AG10803 (cell line): ENCODE measurements at places on chromosomes 4 and X.

- DNase-seq: no peak
Observed at GRCh38 chr4:57443787-57444186, 333.6 kb upstream of the IGFBP7 start.

- no peak for DNase-seq
Observed at GRCh38 chr4:85024671-85025070, 58.2 kb upstream of the WDFY3 start.

GRCh38 chr4:121738780-121739535, 26.0 kb downstream of the SMIM43 start:
- DNase-seq: peak; percentile 84

DNA sequence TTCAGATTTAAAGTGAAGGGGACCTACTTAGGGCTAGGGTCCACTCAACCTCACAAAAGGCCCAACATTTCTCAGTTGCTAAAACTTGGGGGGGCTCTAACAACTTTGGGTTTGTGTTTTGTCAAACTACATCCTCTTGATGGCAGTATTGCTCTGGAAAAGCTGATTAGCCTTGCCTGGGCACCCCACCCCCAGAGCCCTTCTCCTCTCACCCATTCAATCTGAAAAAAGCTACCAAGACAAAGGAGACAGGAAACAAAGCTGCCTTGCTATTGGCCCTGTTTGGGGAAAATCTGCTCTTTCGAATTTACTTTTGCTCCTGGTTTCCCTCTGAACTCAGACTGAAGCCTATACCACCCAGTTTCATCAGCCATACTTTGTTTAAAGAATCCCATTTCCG, 195.2 kb upstream of the STK26 start:
- DNase-seq: no peak

DNA sequence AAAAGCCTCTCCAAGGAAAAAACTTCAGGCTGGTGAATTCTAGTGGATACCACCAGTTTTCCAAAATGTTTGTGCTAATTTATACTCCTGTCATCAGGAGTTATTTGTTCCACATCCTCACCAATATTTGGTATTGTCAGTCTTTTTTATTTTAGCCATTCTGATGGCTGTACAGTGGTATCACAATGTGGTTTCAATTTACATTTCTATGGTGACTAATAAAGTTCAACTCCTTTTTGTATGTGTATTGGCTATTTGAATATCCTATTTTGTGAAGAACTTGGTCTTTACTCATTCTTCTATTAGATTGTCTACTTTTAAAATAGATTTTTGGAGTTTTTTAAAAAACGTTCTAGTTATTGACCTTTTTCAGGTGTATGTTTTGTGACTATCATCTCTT, 33.0 kb upstream of the FRAS1 start:
- peak; percentile 15 for DNase-seq

GRCh38 chrX:136057567-136057966, 72.3 kb downstream of the SLC9A6 start:
- no peak for DNase-seq

DNA sequence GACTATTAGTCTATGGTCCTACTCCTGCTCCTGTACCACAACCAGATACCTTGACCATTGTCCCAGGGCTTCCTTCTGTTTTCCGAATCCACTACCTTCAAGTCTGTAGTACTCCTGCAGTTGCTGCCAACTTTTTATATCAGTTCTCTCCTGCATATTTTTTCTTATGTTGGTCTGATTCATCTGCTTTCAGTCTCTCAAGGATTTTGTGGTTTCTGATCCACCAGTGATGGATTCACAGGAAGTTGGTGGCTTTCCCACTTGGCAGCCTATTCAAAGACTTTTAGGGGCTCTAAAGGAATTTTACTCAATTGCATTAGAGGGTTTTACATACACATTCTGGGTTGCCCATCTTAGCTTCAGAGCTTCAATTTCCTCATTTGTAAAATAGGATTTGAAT, 23.6 kb downstream of the KIF4A start:
- DNase-seq: peak; percentile 50

DNA sequence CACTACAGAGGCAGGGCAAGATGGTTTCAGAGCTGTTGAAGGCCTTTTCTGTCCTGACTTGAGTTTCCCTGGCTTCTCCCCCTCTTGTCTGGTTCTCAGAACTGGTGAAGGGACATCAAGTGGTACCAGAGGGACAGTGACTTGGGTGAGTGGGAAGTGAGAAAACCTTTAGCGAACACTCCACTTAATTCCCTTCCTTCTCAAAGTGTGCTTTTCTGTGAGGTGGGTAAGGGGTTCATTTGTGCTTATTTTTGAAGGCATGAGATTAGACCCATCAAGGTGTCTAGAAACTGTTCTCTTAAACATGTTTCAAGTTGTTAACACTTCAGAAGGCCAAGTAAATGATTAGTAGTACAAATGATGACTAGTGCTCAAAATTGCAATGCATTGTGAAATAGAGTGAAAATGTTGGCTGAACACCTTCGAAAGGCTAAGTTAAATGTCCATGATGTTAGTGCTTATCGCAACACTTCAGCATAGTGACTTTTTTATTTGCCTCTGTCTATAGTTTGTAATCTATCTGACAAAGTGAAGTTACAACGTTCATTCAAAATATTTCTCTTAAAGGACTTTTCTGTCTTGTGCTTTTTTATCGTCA, 2.8 kb downstream of the AREG start:
- DNase-seq: no peak

- no peak for DNase-seq
Observed at GRCh38 chrX:145856181-145856580, 38.6 kb downstream of the SLITRK2 start.

DNA sequence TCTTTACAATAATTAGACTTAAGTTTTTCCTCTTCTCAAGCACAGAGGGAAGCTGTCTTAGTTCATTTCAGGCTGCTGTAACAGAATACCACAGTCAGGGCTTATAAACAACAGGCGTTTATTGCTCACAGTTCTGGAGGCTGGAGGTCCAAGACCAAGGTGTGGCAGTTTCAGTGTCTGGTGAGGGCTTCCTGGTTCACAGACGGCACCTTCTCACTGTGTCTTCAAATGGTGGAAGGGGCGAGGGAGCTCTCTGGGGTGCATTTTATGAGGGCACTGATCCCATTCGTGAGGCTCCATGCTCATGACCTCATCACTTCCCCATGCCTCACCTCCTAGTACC, 115.7 kb upstream of the MXRA5 start:
- peak; percentile 19 for DNase-seq

GRCh38 chrX:267771-268261, 13.4 kb upstream of the PLCXD1 start:
- no peak for DNase-seq

DNA sequence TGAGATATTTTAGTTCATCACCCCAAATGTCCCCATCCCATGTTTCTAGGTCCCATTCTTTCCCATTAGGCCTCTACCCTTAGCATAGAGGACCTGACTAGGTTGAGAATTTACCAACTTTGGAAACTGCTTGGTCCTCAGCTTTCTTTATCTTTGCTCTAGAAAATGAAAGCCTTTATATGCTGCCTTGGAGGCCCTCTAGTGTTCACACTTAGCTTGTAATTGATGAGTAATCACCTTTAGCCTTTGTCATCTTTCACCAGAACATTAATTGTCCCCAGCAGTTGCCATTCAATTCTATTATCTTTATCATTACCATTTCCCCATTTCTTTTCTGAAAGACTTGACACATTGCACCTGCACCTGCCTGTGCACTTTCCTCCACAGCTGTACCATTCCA, 589.2 kb upstream of the NR3C2 start:
- peak; percentile 8 for DNase-seq

- DNase-seq: no peak
Observed at GRCh38 chrX:131791608-131792355, 231.3 kb upstream of the STK26 start.

- DNase-seq: no peak
Observed at GRCh38 chrX:36963852-36964251, 44.3 kb upstream of the FAM47C start.

DNA sequence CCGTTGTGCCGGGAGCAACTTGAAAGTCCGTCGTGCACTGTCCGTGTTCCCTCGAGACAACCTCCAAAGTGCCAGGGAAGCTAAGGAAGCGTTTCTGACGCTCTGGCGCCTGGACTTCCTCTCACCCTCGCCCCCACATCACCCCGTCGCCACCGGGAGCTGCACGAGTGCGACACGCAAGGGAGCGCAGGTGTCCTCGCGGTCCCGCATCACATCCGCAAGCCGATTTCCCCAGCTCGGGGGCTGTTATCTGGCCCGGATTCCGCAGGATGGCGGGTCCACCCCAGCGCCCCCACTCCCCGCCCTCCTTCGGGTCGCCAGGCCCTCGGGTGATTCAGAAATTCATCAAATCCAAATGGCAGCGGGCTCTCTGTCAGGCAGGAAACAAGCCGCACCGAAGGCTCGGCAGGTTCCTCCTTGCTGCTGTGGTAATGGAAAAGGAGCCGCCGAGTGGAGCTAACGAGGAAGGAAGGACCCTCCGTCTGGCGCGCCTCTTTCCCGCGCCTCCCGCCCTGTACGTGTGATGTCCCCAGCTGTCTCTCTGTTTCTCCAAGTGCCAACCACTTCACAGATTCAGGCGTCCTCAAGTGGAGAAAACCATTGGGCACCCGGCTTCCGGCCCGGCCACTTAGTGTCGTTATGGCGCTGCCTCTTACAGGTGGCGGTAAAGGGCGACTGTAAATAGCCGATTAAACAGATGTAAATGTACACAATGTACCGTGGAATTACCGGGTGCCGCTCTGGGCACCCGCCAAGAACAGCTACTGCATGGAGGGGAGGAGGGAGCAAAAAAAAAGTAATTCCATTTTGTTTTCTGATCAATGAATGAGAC, 921 bp upstream of the SETD7 start:
- DNase-seq: no peak

DNA sequence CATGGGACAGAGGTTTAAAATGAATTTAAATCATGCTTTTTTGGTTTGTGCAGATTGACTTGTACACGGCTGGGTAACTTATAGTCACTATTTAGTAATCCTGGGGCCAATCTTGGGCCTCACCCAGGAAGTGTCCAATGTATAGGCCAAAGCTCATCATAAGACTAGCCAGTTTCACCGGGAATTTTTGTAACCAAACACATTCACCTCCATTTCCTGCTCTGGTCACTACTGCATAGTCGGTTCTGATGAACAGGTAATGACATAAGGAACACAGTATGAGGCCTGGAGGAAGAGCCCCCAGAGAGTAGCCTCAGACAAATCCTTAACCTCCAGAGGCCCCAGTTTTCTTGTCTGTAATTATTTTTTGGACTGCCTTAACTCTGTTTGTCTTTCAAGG, 81.9 kb downstream of the HPRT1 start:
- DNase-seq: peak; percentile 25

DNA sequence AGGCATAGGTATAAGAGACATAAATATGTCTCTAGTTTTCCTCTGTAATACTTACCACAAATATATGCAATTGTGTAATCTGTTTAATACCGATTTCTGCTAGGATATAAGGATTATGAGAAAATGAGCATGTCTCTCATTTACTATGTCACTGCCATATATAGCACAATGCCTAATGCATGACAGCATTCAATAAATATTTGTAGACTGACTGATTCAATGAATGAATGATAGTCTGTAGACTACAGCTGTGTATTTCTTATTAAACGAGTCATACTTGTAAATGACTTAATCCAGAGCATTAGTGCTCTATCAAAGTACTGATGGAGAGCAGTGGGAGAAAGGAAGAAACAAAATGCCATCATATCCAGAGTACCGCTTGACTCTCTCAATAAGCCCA, 175.6 kb downstream of the PPP3CA start:
- DNase-seq: no peak

DNA sequence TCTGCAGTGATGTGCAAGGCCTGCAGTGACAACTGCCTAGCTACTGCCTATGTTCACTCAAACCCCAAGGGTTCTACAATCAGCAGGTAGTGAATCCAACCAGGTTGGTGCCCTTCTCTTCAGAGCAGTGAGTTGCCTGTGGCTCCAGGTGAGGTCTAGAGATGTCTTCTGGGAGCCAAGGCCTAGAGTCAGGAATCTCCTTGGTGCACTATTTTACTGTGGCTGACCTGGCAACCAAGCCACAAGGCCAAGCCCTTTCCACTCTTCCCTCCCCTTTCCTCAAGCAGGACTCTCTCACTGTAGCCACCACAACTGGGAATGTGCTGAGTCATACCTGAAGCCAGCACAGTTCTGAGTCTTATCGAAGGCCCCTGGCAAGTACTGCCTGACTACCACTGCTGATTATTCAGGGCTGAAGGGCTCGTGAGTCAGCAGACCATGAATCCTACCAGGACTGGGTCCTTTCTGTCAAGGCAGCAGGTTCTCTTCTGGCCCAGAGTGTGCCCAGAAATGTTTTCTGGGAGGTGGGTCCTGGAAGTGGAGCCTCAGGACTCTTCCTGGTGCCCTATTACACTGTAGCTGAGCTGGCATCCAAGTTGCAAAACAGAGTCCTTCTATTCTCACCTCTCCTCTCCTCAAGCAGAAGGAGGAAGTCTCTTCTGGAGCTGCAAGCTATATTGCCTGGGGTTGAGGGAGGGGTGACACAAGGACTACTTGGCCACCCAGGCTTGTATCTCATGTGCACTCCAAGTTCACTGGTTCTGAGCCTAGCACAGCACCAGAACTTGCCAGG, 111.6 kb downstream of the BTC start:
- peak; percentile 89 for DNase-seq

DNA sequence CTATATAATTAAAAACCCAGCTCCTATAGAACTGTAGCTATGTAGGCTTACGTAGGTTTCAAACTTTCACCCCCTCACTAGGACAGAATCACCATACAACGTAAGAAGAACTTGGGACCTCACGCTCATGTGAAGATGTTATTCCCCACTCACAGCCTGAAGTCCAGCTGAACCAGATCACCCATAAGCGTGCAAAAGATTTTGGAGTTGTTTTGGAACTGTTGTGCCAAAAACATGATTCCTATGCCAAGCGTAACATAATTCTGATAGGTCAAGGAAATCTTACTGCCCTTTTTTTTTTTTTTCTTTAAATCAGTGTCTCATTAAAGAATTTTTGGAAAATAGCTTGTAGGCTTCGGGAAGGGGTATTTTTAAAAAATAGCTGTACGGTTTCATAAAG, 57.0 kb downstream of the LCORL start:
- no peak for DNase-seq

DNA sequence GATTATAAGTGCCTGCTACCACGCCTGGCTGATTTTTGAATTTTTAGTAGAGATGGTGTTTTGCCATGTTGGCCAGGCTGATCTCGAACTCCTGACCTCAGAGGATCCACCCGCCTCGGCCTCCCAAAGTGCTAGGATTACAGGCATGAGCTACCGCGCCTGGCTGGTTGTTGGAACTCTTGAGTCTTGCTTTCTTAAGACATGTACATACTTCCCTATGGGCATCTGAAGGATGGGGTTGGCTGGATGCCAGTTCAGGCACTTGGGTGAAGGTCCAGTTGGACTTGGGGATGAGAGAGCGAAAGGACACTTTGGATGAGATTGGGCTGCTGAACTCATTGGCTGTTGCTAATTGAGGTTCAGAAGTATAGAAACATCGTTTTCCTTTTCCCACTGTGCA, 40.5 kb downstream of the ATG4A start:
- DNase-seq: no peak

- DNase-seq: no peak
Observed at GRCh38 chrX:10979956-10980355, 131.2 kb upstream of the HCCS start.

- DNase-seq: no peak
Observed at GRCh38 chrX:154032653-154033052, 13.0 kb upstream of the IRAK1 start.
